ENCODE measurements at places on chromosomes 16 and 17.

- DNase-seq, result no peak
Observed at GRCh38 chr17:40664582-40665333, at the start of gene KRT222. TSS of gene KRT222 (minus strand) at chr17:40665177. CDS start at chr17:40665099, 78 bp downstream.

GRCh38 chr17:32586666-32587065 is 99.9 kb downstream of the CDK5R1 start:
- no peak for DNase-seq

DNA sequence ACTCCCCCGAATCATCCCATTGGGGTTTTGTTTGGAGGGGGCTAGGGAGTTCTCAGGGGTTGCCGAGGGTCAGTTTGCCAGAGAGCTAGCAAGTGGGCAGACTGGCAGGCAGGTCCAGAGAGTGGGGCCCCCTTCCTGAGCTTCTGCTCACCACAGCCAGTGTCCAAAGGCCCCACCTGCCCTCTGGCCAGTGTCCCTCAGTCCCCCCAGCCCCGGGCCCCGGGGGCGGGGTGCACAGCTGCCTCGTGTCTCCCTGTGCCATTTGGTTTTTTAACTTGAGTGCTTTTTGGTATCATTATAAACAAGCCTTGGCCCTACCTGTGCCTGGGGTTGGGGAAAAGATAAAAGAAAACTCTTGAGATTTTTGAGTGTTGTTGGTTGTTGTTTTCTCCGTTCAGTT is 91.8 kb downstream of the CCDC182 start:
- DNase-seq, result no peak

GRCh38 chr16:87586201-87586782 is 16.0 kb upstream of the JPH3 start:
- DNase-seq, result no peak

- peak; percentile 49 for DNase-seq
Observed at GRCh38 chr16:30844671-30845449, 49.0 kb downstream of the BCL7C start.

GRCh38 chr16:12629271-12629670 is 174.4 kb downstream of the CPPED1 start:
- no peak for DNase-seq

Data from T-helper 17 cell (primary cell).